EH (cell line): ENCODE measurements at places on chromosomes 3 and 15.

- no peak for DNase-seq
Observed at GRCh38 chr3:45746777-45747622, 49.3 kb downstream of the SLC6A20 start.

DNA sequence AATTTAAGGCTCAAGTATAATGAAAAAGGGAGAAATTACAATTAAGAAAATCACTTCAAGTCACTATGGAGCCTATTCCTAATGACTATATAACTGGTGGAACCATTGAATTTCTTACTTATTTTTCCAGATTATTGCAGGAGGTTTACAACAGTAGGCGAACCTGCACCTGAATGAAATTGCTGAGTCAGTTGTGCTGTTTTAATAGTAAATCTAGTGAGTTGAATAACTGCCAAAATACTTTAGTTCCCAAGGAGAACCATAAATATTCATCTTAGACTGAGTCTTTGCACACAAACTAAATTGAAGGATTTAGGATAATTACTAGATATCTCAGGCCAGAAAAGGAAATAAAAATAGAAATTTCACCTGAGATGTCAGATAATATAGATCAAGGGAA lies 1052.8 kb downstream of the NAALADL2 start:
- DNase-seq = no peak

DNA sequence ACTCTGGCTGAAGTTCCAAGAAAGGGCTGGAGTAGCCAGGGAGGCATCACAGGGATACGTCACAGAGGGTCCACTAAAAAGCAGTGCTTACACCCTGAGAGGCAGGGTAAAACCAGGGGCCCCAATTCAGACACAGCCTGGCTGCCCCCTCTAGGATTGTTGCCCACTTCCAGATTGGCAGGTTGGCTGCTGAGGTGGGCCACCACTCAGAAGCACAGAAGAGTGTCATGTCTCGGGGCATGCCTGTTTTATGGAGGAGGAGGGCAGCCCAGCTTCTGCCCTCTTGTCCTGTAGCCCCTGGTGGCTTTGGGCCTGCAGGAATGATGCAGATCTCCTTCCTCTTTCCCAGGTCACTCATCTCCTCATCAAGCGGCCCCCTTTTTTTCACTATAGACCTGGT lies 24.0 kb downstream of the NOX5 start:
- no peak for DNase-seq

- DNase-seq = peak; percentile 89
Observed at GRCh38 chr15:85607842-85608241, 186.9 kb downstream of the KLHL25 start.

- no peak for DNase-seq
Observed at GRCh38 chr15:54675241-54675640, 521.5 kb downstream of the RSL24D1 start.

DNA sequence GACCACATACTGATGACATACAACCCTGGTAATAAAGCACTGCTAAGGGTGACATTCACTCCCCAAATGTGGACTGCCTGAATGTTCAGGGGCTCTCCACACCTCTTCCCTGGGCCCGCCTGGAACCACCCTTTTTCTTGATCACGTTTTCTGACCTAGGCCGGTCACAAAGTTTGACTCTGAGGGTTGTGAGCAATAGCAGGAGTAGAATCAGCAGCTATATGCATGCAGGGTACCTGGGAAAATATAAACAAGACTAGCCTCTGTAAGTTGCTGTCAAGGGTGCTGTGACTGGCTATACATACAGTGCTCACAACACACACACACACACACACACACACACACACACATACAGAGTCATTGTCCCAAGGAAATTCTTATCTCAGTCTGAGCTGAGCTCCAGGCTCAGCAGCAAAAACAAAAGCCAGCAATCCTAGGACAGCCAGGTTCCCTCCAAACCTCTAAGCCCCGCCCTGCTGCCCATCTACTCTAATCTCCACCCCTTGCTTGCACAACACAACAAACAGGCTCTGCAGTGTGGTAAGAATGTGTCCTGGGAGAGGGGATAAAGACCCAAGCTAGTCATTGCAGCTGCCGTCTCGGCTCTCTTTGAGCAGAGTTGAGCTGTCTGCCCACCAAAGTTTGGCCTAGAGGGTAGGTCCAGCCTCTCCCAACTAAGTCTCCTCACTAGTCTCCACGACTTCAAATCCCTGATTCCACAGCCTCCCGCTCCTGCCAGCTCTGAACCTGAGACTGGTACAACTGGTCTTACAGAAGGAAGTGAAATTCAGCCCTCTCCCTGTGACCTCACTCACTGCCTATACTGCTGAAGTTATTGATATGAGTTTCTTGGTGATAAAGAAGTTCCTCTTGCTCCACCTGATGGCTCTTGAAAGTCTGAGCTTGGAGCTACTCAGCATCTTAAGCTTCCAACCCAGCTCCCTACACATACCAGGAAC lies 2.2 kb downstream of the BMF start:
- no peak for DNase-seq

DNA sequence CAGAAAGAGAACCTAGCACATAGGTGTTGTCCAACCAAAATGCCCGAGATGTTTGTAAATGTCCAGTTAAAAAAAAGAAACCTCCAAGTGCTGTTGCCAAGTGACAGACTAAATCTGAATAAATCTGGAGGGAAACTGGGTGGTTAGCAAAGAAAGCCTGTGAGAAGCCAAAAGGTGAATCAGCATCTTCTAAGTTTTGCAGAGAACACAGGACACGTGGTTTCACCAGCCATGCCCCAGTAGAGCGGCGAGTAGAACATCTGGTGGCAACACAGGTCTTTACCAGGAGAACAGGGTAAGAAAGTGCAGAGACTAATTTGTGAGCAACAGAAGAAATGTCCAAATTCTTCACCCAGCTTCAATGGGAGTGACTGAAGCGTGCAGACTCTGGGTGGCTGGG lies 986.0 kb downstream of the ROBO2 start:
- no peak for DNase-seq

- DNase-seq = no peak
Observed at GRCh38 chr15:29291067-29291845, 21.6 kb upstream of the NSMCE3 start.
